ENCODE measurements at places on chromosomes 5 and 9.
A peak's percentile ranks its signal among the peaks of the same experiment; 100 is the strongest.

- DNase-seq = no peak
Measured at GRCh38 chr5:116543501-116543900, 31.1 kb downstream of the SEMA6A start.

GRCh38 chr9:16869882-16870595, 431 bp downstream of the BNC2 start:
- DNase-seq = peak; percentile 61

DNA sequence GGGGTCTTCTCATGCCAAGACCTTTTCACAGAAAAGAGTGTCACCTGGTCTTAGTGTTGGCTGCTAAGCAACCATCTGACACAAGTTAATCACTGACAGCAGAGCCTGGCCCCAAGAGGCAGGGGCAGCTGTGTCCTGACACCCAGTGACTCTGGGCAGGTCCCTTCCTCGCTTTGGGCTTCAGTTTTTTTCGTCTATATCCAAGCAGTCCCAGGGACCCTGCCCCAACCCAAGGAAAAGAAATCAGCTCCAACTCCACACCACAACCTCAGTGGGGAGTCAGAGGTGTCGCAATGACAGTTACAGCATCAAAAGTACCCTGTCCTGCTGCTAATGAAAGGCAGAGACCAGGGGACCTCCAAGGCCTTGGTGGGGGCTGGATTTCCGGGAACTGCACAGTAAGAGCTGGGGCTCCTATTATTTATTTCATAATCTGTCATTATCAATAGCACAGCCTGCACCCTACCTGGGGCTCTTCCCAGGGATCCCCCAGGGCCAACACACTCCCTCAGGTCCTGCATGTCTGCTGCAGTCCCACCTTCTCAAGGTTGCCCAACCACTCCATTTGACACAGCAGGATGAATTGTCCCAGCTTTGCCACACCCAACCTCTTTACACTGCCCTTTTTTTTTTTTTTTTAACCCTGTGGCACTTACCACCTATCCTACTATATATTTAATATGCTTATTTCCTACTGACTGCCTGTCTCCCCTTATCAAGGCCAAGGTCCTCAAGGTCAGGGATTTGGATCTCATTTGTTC, 9.4 kb downstream of the ANKS6 start:
- DNase-seq = no peak

DNA sequence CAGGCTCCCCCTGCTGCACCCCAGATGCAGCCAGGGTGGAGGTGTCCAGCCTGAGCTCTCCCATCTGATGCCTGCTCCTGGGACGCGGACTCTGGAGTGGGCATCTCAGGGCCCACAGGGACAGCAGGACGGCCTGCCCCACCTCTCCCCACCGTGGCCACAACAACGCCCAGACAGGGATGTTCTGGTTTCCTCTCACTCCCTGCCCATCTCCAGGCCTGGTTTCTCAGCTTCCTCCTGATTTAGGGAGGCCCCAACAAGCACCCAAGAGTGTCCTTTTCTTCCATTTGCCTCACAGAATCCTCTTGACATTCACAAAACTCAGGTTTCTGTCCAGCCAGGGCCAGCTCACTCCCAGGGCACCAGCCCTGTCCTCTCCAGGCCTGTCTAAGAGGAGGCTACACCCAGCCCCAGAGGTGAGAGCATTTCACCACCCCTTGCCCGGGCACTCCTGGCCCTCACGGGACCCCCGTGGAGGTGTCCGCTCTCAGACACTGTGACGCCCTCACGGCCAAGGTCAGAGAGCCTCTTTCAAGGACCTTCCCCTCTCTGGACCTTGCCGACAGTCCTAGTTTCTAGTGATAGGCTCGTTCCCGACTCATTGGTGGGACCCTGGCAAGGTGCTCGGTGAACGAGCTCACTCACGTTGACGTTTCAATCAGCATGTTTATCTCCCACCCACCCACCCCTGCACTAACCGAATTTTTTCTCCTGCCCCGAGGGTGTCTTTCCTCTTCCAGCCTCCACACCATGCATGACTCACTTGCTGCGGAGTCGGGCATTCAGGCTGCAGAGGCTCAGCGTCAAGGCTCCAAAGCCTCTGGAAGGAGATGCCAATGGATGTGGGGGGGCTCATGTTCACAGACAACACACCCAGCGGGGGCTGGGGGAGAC, 62.0 kb upstream of the UNC5A start:
- no peak for DNase-seq

- DNase-seq = no peak
Measured at GRCh38 chr9:113633782-113634595, 170.5 kb downstream of the RGS3 start.

DNA sequence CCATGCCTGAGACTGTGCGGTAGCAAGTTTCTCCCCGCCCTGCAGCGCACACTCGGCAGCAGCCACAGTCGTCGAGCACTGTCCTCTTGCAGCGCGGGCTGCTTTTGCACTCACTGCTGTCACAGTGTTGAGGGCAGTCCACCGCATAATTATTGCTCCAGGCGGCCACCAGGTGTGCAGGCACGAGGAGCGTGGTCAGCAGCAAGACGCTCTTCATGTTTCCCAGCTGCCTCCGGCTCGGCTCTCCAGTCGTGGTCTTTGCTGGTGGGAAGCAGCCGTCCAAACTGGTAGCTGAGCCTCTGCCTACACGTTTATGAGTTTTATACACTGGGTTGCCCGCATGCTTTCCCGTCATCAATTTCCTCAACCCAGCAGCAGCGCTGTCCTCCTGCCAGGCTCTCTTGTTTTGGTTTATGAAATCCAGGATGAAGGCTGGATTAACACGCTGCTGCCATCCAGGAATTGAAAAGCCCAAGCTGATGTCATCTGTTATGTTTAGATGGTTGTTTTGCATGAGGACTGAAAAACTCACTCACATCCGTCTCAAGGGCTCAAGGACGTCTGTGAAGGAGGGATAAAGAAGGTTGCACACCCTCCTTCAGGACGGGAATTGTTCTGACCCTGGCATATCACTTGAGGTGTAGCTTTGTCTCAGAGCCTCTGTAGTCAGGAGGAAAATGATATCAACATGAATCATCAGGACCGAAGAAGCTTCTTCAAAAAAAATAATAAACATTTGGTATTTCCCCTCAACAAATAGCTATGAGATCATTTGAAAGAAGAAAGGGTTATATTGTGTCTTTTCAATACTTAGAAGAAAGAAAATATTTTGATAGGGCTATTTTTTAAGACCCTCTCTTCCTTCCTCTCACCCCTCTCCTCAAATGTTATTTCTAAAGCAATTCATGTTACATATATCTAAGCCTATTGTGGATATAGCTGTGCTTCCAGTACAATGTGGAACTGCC, at the start of gene ESM1:
ESM1 (minus strand) TSS at position 293 of the 968 bp plus-strand sequence; CDS start at position 217, 76 bp downstream.
- peak; percentile 6 for DNase-seq

DNA sequence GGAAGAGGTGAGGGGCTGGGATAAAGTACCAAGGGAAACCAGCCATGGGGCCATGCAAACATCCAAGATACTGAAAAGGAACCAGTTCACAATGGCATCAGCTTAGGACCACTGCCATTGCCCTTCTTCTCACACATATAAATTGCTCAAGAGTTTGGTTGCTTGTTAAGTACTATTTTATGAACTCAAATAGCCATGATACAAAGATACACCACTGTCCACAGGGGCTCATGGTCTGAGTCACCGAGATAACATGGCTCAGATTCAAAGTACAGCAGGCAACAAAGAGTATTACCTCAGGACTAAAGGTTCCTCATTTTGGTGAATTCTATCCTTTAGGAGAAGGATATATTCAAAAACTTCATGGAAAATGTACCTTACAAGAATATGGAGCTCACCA, 55.6 kb downstream of the FANCC start:
- DNase-seq = no peak

GRCh38 chr9:36847781-36848673, 186.0 kb downstream of the PAX5 start:
- DNase-seq = peak; percentile 84

GRCh38 chr5:173624282-173624681, 7.8 kb upstream of the BOD1 start:
- no peak for DNase-seq

DNA sequence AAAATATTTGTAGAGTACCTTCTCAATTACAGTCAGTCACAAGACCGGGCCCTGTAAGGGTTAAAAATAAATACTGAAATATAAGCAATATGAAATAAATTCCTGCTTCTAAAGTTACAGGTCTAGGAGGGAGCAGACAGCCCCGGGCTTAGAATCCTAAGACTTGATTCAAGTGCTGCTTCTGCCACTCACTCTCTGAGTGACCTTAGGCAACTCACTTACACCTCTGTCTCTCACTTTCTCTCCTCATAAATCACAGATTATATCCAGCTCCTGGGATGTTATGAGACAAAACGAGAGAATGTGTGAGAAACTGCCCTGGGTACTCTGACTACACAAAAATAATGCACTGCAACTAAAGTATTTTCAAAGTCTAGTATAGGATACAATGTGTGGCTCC, 101.9 kb downstream of the PDE4D start:
- no peak for DNase-seq

DNA sequence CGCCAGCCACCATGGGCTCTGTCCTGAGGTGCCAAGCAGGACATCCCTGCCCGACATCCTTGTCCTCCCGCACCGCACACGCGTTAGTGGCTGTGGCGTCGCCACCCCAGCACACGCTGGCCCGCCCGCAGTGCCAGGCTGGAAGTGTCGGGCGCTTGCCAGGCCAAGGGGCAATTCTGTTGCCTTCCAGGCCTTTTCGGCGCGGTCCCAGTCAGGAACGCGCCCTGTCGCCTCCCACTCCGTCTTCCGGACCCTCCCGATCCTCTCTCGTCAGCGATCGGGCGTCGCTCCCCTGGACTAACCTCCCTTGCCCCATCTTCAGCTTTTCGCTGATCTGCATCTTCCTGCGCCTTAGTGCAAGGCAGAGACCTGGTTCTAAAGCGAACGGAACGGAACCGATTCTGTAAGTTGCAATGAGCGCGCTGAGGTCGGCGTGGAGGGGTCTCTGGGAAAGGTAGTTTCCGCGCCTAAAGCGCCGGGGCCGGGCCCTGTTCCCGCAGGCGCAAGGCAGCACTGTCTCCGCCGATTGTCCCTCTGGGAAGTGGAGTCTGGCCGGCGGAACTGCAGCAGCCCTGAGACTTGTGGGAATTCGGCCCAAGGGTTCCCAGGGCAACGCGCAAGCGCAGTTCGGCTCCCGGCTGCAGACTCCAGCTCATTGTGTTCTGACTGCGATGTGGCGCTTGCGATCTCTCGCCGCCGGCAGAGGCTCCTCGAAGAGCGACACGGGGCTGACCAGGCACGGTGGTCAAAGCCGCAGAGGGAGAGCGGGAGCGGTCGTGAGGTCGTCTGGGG, at the start of gene ZNF454:
ZNF454 (plus strand) TSS at position 630 of the 792 bp plus-strand sequence. CDS start 1,594 bp downstream, outside the sequence.
- DNase-seq = peak; percentile 95

All from retina (tissue), 1 donor.